Activated naive CD8-positive, alpha-beta T cell treated with anti-CD3 and anti-CD28 coated beads for 36 hours (primary cell): ENCODE measurements at places on chromosomes 2 and 18. TPM values are rescaled to one million over a fixed set of nuclear protein-coding genes. Genes with fewer than 3 reads are reported as not detected.
A peak's percentile ranks its signal among the peaks of the same experiment; 100 is the strongest.

The CYP27A1 gene
- not detected for total RNA-seq

The TUBB8B gene
- total RNA-seq = not detected

The ST3GAL5 gene
- 15.1 TPM for total RNA-seq

The MC4R gene
- not detected for total RNA-seq

The SPAST gene
- total RNA-seq = 18.0 TPM

The RPRD1A gene
- total RNA-seq = 32.5 TPM

The NYAP2 gene
- total RNA-seq = not detected

The PLEK gene
- total RNA-seq = 2.2 TPM

GRCh38 chr2:8053216-8053615, 628.6 kb upstream of the ID2 start:
- H3K36me3 ChIP-seq = peaks cover 2% of the 10 kb centered on the region
- H3K4me1 ChIP-seq = peaks cover 20% of the 10 kb centered on the region
- no peak overlapping the region for H3K4me3 ChIP-seq
- no peaks in the 10 kb centered on the region for H3K27me3 ChIP-seq
- no peak for DNase-seq
- H3K27ac ChIP-seq = peak overlapping the region; percentile 17

DNA sequence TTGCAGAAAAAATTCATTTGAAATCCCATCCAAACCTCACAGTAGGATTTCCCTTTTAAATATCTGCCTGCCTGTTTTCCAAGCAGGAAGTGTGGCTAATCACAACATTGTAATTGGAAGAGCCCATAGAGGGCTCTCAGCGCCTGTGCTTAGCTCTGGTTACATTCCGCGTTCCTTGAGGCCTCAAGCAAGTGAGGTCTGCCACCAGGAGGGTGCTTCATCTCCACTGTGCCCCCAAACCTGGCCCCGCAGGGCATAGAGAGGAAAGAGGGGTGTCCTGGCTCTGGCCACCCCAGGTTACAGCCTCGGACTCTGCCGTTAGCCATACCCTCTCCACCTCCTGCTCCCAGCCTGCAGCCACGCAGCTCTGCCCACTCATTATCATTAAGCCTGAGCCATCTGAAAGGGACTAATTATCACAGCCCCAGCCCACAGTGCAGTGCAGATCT, 214.8 kb downstream of the SP3 start:
- DNase-seq = no peak
- H3K27me3 ChIP-seq = peaks cover 6% of the 10 kb centered on the region
- no peak overlapping the region for H3K27ac ChIP-seq
- H3K4me3 ChIP-seq = no peak overlapping the region
- no peaks in the 10 kb centered on the region for H3K36me3 ChIP-seq
- H3K4me1 ChIP-seq = no peaks in the 10 kb centered on the region

- no peak for DNase-seq
- no peak overlapping the region for H3K27ac ChIP-seq
- no peaks in the 10 kb centered on the region for H3K4me1 ChIP-seq
- H3K36me3 ChIP-seq = no peaks in the 10 kb centered on the region
- H3K4me3 ChIP-seq = no peak overlapping the region
Measured at GRCh38 chr2:142853912-142854311, 23.6 kb upstream of the KYNU start.

DNA sequence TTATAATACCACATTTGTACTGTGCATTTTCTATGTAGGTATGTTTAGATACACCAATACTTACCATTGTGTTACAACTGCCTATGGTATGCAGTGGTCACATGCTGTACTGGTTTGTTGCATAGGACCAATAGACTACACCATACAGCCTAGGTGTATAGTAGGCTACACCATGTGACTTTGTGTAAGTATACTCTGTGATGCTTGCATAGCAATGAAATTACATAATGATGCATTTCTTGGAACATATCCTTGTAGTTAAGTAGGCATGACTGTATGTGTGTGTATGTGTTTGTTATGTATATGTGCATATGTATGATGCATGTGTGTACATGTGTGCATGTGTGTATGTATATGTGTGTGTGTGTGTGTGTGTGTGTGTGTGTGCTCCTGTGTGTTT, 157.6 kb downstream of the TDRD15 start:
- H3K27ac ChIP-seq = no peak overlapping the region
- no peaks in the 10 kb centered on the region for H3K27me3 ChIP-seq
- H3K4me1 ChIP-seq = no peaks in the 10 kb centered on the region
- no peaks in the 10 kb centered on the region for H3K36me3 ChIP-seq
- no peak overlapping the region for H3K4me3 ChIP-seq
- DNase-seq = no peak

DNA sequence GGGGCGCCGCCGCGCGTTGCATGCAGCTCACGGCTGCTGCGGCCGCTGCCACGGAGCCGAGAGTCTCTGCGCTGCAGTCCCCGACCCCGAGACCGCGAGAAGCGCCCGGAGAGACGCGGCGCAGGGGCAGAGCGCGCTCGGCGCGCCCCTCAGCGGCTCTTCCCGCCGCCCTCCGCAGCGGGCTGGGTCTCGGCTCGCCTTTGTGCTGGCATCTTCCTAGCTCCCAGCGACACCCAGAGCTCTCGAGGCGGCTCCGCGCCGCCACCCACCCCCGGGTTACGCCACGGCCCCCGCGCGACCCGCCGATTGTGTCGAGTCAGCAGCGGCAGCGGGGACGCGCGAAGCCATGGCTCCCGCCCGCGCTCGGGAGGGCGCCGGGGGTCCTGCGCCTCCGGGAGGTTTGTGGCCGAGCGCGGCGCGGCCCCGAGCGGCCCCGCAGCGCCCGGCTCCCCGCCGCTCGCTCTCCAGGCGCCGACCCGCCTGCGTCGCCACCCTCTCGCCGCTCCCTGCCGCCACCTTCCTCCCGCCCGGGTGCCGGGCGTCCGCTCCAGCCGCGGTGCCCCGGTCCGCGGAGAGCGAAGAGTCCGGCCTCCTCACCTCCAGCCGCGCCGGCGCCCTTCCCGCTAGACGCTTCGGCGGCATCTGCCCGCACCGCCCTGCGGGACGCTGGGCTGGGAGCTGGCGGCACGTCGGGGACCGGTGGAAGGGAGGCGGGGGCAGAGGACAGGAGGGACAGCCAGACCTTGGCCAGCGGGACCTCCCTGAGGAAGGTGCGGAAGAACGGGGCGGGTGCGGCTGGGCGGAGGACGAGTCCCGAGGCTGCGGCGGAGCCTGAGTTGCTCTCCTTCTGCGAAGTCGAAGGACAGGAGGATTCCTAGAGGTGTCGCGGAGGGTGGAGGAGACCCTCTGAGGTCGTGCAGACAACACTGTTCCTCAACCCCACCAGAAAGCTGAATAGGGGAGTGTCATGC, 46.3 kb upstream of the CCDC150 start:
- H3K27ac ChIP-seq = no peak within 1 kb of the TSS
- peak; percentile 40 for DNase-seq
- peaks cover 6% of the 10 kb centered on the region for H3K4me1 ChIP-seq
- H3K36me3 ChIP-seq = no peaks in the 10 kb centered on the region
- peaks cover 75% of the 10 kb centered on the region for H3K27me3 ChIP-seq

- no peaks in the 10 kb centered on the region for H3K4me1 ChIP-seq
- no peak overlapping the region for H3K27ac ChIP-seq
- DNase-seq = no peak
- no peaks in the 10 kb centered on the region for H3K36me3 ChIP-seq
Measured at GRCh38 chr2:11187731-11188130, 32.5 kb downstream of the SLC66A3 start.

DNA sequence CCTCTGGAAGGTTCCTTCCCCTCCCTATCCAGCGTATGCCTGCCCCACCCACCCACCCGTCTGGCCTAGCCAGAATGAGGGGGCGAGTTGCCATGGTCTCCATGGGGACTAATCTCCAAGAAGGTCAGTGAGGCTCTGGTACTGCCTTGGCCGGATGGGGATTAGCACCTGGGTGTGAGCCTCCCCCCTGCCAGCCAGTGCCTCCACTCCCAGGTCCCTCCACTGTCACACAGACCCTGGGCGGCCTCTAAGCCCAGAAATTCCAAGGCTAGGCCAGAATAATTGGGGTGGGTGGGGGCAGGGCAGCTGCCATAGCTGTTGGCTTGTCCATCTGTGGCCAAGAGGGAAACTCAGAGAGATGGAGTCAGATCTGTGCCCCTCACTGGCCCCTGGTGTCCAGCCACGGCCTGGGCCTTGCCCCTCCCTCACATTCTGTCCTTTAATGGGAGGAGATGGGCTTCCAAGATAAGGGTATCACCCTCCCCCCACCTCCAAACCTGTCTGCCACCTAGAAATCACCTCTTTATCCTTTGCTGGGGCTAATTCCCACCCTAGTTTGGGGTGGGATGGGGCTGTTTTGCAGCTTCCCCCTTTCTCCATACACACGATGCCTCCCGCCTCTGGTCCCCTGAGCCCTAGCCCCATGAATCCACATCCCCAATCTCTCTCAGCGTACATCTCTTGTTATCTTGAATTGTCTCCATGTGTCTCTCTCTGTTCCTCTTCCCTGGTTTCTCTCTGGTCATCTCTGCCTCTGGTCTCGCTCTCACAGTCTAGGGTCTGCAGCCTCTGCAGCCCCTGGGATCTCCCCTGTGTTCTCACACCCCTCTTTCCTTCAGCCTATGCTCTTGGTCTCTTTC, 6.0 kb upstream of the CRYBA2 start:
- no peak overlapping the region for H3K27ac ChIP-seq
- H3K36me3 ChIP-seq = no peaks in the 10 kb centered on the region
- H3K4me3 ChIP-seq = no peak overlapping the region
- no peak for DNase-seq

DNA sequence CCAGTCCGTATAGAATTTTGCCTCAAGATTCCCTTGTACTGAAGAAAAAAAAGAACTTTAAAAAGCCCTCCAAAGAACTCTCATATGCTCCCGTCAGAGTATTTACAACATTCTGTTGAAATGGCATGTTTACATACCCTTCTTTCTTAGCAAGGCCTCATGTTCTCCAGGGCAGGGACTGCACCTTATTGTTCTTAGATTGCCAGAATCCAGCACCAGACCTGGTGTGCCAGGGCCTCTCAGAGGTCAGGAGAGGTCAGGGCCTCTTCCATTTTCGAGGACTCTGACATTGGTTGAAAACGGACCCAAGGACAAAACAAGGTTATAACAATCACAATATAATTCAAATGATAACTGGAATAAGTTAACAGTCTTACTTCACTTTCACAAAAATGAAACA, 78.2 kb downstream of the TNP1 start:
- H3K36me3 ChIP-seq = no peaks in the 10 kb centered on the region
- no peak overlapping the region for H3K27ac ChIP-seq
- H3K4me3 ChIP-seq = no peak overlapping the region
- no peaks in the 10 kb centered on the region for H3K27me3 ChIP-seq
- no peaks in the 10 kb centered on the region for H3K4me1 ChIP-seq

DNA sequence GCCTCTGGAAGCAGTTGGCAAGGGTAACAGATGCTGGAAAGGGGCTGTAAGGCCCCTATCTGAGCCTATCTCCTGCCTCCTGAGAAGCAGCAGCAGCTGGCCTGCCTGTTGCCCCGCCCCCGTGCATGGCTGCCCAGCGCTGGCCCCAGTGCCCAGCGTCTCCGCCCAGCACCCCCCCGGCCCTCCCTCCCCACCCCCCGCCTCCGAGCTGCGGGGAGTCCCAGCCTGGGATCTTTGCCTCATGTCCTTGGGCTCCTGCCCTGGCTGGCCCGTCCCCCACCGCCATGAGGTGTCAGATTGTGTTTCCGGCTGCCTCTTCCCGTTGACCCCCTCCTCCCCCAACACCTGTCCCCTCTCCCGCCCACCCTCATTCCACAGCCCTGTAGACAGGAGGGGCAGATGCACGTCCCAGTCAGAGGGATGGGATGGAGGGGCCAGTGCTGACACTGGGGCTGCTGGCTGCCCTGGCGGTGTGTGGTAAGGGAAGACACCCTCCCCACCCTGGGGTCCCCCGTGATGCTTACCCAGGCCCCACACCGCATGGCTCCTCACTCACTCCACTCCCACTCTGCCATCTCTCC, at the start of gene CHRND:
Gene CHRND, plus strand, starts transcription at position 370 of the 581 bp plus-strand sequence. Its CDS starts 56 bp downstream, at position 426.
- peaks cover 41% of the 10 kb centered on the region for H3K27me3 ChIP-seq
- H3K4me3 ChIP-seq = no peak within 1 kb of the TSS
- no peak for DNase-seq
- H3K4me1 ChIP-seq = peaks cover 9% of the 10 kb centered on the region
- no peak within 1 kb of the TSS for H3K27ac ChIP-seq

DNA sequence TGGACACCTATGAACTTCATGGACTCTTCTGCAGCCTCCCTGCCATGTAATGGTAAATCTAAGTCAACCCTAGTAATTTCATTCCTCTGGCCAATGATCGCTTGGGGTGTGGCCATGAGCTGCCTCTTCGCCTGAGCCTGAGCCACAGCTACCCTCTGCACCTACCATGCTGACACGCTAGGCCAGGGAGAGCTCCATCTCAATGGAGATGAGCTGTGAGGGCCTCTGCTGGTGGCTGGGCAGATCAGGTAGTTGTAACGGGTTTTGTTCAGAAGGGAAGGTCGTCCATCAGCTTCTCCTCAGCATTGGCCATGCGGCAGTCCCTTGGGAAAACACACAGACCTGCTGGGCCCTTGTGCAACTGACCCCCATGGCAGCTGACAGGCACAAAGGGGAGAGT, 24.4 kb downstream of the MPHOSPH10 start:
- peaks cover 5% of the 10 kb centered on the region for H3K4me1 ChIP-seq
- peaks cover 6% of the 10 kb centered on the region for H3K27me3 ChIP-seq
- DNase-seq = peak; percentile 25

- peaks cover 7% of the 10 kb centered on the region for H3K36me3 ChIP-seq
- DNase-seq = no peak
- H3K4me3 ChIP-seq = no peak overlapping the region
- H3K4me1 ChIP-seq = peaks cover 31% of the 10 kb centered on the region
- peaks cover 13% of the 10 kb centered on the region for H3K27me3 ChIP-seq
Measured at GRCh38 chr2:99495115-99495860, 5.5 kb upstream of the REV1 start.

GRCh38 chr2:165208094-165208493, 4.2 kb upstream of the SCN3A start:
- H3K36me3 ChIP-seq = no peaks in the 10 kb centered on the region
- H3K27ac ChIP-seq = no peak overlapping the region
- peaks cover 2% of the 10 kb centered on the region for H3K4me1 ChIP-seq
- H3K27me3 ChIP-seq = peaks cover 4% of the 10 kb centered on the region
- H3K4me3 ChIP-seq = no peak overlapping the region

DNA sequence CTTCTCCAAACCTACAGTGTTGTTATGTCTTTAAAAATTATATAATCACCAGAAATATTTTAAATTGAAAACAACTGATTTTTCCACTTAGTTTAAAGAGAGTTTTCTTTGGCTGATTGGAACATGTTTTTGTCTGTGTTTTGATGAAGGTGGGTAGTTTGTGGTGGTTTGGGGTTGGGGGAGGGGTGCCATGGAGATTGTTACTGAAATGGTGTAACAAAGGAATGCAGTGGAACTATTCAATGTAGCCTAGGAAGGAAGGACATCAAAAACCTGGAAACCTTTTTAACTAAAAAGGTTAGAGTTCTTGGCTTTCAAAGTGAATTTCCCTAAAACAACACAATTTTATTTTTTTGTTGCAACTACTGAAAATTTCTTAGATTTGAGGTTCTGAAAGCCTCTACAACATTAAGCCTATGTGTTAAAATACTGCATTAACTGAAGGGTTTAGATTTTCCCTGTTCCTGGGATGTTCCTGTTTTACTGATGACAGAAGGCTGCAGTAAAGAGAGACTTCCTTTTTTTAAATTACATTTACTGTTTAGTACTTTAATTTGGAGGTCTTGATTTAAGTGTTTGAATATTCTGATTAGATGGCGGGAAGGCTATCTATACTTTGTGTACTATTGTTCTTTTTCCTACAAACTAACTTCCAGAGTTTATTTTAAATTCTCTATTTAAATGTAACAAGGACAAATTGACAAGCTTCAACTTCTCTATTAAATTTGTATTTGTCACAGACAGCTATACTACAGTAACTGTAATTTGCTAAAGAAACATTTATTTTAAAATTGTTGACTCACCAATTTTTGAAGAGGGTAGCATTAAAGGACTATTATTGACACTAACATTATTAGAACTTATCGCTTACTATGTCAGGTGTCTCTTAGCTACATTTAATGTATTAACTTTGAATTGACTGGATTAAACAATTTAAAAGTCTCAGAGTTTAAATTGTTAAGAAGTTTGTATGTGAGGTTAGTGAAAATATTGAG, 87.7 kb downstream of the LIMS1 start:
- H3K27ac ChIP-seq = peak overlapping the region; percentile 89
- H3K27me3 ChIP-seq = no peaks in the 10 kb centered on the region
- H3K36me3 ChIP-seq = peaks cover 2% of the 10 kb centered on the region
